Activated CD4-positive, alpha-beta T cell treated with anti-CD3 and anti-CD28 coated beads, Interleukin-2, amount 10 ng/mL, durations not matched to agents 7 days and 5 days (primary cell): ENCODE measurements at places on chromosomes 4 and X. TPM values are rescaled to one million over a fixed set of nuclear protein-coding genes. Genes with fewer than 3 reads are reported as not detected.
A peak's percentile ranks its signal among the peaks of the same experiment; 100 is the strongest.

SPANXA1 gene
- total RNA-seq, result not detected

GPR173 gene
- not detected for total RNA-seq

ADH1A gene
- not detected for total RNA-seq

DNA sequence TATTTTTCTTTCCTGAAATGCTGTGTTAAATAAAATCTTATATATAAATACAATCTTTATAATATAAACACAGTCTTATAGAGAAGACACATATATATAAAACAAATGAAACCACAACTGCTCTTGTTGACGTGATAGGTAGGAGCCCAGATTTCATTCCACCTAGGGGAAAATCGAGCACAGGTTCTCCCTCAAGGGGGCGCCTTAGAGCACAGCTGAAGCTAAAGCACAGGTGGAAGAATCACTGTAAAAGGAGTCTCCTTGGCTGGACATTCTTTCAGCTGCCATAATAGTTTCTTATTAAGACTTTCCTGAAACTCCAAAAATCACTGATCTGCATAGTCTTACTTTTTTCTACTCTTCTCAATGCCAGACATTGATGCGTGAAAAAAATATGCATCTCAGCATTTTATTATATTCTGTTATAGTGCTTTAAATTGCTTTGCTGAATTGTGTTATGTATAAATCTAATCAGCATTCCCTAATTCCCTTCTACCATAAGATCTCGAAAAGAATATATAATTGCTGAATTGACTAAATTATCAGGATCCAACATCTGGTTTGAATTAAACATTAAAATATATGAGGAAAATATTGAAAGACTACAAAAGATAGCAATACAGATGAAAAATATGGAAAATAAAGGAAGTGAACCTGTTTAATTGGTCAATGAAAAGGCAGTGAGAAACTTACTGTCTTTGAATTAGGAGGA is 25.5 kb upstream of the RXFP1 start:
- peak; percentile 33 for DNase-seq
- no peaks in the 10 kb centered on the region for H3K4me1 ChIP-seq
- no peaks in the 10 kb centered on the region for H3K27me3 ChIP-seq
